ENCODE measurements at places on chromosomes 6 and 20.
A peak's percentile ranks its signal among the peaks of the same experiment; 100 is the strongest.

DNA sequence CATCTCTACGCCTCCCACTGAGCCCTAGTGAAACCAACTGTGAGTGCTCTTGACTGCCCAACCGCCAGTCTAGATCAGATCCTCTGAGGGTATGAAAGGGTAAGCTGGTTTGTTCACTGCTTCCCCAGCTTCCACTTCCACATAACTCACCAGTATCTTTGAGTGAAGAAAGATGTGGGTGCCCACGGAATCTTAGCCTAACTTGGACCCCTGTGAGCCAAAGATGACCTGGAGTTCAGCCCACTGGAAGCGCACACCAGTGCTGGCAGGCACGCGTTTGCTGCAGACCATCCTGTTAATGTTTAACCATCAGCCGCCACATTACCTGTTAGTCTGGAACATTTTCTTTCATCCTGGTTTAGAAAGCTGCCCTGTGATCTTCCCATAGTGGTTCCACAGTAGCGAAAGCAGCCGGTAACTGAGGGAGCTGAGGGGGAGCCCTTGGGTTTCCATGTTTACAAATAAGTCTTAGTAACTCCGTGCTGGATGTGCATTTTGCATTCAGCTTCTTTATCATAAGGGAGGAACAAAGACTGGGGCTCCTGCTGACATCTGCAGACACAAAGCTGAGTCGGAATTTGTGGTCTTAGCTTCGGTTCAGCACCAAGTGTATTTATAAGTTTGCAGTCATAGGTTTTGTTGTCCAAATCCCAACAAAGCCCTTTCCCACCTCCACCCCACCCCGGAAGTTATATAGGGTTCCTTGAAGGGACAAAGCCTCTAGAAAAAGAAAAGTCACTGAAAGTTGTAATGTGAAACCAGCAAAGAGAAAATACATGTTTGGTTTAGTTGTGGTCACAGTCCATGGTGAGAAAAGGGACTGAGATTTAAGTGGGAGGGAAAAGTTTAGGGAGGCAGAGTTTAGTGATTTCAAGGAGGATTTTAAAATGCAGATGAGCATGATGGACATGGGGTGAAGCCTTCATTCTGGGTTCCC, 71.0 kb downstream of the SSR1 start:
- no peak for DNase-seq

DNA sequence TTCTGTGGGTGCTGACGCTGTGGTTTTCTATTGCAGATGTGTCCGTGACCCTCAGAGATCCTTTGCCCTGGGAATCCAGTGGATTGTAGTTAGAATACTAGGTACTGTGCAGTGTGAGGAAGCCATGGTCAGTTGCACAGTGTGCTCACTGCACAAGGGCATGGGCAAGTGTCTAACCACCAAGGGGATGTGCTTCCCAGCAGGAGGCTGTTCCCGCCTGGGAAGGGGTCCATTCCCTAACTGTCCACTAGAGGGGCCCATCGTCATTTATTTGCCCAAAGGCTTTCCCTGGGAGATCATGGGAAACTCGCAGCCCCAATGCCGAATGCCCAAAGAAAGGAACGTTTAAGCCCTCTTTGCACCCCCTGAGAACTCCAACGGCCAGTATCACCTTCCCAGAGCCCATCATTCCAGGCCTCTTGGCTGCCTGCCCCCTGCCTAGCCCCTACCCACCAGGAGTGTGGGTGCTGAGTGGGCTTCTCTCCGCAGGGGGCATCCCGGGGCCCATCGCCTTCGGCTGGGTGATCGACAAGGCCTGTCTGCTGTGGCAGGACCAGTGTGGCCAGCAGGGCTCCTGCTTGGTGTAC, 26.2 kb downstream of the SLCO4A1 start:
- peak; percentile 24 for DNase-seq

DNA sequence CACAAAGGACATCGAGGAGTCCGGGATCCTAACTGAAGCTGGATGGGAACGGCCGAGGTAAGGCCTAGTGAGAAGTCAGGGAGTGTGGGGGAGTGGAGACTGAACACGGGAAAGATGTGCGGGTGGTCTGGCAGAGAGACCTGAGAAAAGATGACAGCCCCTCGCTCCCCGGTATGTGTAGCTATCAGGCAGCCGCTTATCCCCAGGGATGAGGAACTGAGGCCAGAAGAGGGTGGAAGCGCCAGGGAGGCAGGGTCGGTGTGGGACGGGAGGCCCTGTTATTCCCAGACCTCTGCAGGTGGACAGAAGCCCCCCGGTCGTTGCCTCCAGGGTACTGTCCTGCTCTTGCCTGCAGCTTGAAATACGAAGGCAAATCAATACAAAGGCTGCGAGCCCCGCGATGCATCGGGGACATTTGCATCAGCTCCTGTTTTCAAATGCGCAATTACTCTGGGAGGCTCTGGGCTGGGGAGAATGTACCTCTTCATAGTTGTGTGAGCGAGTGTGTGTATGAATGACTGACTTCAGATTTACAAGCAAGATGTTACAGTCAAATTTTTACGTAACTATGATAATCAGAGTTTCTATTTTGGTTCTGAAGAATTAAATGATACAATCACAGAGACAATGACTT, 221.3 kb downstream of the QKI start:
- DNase-seq: no peak

GRCh38 chr6:128632131-128632530, 111.7 kb upstream of the PTPRK start:
- DNase-seq: no peak

GRCh38 chr20:41428285-41428684, 61.7 kb upstream of the EMILIN3 start:
- no peak for DNase-seq

DNA sequence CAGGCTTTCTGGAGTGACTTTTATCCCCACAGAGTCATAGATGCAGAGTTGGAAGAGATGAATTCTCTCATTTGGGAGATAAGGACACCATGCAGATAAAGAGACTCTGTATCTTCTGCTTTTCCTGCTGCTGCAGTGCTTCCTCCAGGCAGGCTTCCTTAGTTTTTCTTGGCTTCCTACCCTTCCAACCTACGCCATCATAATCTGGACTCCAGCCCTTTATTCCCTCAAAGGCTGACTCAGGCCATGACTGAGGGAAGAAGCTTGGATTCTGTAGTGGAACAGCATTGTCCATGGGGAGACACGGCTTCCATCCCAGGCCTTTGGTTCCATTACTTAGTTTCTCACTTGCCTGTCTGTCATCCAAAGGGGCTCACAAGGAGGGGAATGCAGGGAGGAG, 6.5 kb upstream of the RNF24 start:
- DNase-seq: no peak

DNA sequence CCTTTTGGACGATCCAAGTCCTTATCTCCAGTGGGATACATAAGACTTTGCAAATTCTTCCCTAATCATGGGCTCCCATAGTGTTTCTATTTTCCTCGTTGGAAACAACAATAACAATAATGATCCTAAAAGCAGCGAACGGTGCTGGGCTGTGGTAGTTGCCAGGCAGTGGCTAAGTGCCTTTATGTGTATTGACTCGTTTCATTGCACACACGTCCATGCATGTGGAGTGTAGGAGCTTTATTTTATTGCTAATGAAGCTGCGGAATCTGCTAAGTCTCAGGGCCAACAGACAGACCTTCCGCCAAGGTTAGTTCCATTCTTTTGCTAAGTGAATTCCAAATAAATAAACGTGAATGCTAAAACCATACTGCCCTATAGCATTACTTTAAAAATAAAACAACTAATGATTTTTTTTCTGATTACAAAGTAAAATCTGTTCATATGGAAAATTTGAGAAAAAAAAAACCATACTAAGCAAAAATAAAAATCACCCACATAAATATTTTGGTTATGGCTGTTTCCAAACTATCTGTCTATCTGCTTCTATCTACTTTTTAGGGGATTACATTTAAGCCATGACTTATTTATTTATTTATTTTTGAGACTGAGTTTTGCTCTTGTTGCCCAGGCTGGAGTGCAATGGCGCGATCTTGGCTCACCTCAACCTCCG, 297.9 kb downstream of the BMP7 start:
- DNase-seq: no peak

GRCh38 chr6:161890133-161890831, 616.4 kb upstream of the AGPAT4 start:
- no peak for DNase-seq

DNA sequence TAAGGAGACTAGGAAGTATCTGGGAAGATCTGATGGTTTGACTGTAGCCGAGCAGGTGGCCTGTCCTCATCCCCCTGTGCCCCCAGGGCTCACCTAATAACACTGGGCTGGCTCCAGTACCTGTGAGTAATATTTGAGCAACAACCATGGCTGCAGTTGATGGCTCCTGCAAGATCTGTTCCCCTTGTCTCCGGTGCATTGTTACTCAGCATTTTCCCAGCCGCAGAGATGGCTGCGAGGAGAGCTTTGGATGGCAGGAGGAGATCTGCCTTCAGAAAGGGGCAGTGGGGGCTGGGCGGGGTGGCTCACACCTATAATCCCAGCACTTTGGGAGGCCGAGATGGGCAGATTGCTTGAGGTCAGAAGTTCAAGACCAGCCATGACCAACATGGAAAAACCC, 39.3 kb downstream of the PTK7 start:
- no peak for DNase-seq

GRCh38 chr6:129623008-129623732, 86.8 kb downstream of the ARHGAP18 start:
- DNase-seq: no peak

GRCh38 chr6:124793398-124793797, 168.8 kb upstream of the RNF217 start:
- DNase-seq: no peak

DNA sequence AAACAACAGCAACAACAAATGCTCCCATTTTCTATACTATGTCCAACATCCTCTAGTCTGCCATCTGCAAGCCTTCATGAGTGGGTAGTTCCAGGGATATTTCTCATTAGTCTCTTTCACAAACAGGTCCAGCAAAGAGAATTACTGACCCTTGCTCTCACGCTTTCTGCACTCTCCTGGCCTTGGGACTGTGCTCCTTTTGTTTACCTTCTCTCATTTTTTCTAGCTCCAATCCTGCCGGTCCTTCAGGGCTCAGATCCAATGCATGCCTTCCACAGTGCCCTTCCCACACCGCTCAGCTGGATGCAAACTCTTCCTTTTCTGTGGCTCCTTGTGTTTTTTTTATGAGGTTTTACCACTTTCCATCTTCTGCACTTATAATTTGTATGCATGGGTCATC, 47.2 kb downstream of the ADTRP start:
- no peak for DNase-seq

DNA sequence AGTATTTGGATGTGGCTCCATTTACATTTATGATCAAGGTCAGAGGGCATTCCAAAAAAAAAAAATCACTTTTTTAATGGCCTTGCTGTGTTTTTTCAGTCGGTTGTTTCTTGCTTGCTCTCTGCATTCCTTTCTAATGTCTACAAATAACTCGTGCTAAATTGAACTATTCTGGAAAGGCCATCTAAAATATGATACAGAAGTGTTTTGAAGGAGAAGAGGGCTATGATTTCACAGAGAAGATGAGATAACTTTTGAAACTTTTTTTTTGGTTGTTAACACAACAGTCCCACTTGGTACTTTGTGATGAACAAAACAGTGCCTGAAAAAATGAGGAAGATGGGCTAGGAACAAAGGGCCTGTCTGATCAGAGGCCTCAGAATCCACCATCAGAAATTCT, 156.1 kb upstream of the SMLR1 start:
- no peak for DNase-seq

- no peak for DNase-seq
Observed at GRCh38 chr20:11891776-11892545, 25.7 kb upstream of the BTBD3 start.

DNA sequence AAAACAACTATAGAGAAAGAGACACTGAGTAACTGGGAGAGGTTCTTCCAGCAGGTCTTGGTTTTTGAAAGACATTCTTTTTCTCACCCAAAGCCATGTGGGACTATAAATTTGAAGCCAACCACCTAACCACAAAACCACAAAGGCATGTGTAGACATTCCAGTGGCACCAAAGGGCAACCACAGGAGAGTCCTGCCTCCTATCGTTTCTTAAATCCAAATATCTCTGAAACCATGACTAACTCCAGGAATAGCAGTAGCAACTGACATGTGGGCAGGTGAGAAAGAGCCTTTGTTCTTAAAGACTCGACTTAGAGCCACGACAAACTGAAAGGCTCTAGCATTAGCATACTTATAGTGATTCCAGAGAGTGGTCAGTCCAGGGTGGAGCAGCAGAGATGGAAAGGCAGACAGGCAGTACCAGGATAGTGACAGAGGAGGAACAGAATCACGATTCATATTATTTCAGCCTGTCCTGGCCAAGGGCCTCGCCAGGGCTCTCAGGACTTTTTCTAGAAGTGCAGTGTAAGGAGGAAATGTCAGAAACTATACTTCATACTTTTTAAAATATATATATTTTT, 9.4 kb upstream of the COL9A1 start:
- no peak for DNase-seq

DNA sequence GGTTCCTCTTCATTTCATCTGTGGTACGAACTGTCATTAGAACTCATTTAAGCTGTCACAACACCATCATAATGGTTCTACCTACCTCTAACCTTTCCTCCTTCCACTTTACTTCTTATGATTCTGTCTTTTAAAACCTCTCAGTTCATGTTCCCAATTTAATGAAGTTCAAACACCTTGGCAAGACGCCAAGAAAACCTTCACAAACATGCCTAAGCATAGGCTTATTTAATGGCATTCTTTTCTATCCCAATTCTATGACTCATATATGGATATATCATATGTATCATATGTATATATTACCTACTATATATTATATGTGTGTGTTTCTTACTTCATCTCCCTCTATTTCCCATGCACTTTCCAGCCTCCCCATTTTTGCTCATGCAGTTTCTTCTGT, 283.4 kb upstream of the TBX18 start:
- no peak for DNase-seq

GRCh38 chr6:30766461-30767157, 22.3 kb upstream of the IER3 start:
- no peak for DNase-seq

- peak; percentile 46 for DNase-seq
Observed at GRCh38 chr20:31833130-31833930, 12.1 kb downstream of the FOXS1 start.

- DNase-seq: no peak
Observed at GRCh38 chr6:118761645-118762044, 110.3 kb upstream of the CEP85L start.

Measured in T-helper 1 cell (primary cell).